ENCODE measurements at places on chromosomes 13 and 19. TPM values are rescaled to one million over a fixed set of nuclear protein-coding genes. Genes with fewer than 3 reads are reported as not detected.

DNA sequence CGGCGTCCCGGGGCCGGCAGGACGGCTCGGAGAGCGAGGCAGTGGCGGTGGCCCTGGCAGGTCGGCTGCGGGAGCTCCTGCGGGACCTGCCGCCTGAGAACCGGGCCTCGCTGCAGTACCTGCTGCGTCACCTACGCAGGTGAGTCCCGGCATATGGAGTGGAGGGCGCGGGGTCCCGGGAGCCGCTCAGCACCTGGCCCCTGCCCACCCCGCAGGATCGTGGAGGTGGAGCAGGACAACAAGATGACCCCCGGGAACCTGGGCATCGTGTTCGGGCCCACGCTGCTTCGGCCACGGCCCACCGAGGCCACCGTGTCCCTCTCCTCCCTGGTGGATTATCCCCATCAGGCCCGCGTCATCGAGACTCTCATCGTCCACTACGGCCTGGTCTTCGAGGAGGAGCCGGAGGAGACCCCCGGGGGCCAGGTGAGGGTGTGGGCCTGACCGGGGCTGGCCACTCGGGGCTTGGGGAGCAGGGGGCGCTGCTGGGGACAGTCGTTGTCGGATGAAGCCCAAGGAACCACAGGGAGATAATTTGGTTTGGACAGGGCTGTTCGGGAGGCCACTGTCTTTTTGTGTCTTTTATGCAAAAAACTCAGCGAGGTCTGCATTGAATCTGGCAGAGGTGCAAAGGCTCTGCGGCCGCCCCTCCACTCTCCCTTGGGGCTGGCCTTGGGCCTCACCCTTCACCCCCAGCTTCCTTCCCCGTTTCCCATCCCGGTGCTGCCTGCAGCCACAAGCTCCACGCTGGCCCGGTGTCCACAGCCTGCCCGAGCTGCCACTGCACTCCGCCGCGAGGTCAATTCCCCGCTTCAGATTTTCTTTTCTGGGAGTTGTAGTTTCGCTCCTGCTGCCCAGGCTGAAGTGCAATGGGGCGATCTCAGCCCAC lies 12.0 kb downstream of the POLR2E start:
- peaks cover 6% of the 10 kb centered on the region for H3K4me1 ChIP-seq
- no peak overlapping the region for H3K27ac ChIP-seq
- H3K36me3 ChIP-seq, result peaks cover 42% of the 10 kb centered on the region

DNA sequence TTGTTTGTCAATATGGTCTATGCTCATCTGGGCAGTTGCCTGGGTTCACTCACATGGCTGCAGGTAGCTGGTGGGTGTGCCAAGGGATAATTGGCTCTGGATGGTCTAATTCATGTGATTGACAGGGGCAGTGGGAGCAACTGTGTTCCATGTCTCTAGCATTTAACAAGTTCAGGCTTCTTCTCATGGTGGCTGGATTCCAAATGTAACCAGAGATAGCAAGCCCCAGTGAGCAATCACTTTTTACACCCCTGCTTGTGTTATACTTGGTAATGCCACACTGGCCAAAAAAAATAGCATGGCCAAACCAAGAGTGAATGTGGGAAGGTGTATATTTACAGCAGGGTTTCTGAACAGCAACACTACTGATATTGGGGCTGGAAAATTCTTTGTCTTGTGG lies 89.6 kb upstream of the TNFSF11 start:
- DNase-seq, result peak; percentile 88
- no peaks in the 10 kb centered on the region for H3K27me3 ChIP-seq
- H3K4me1 ChIP-seq, result peaks cover 37% of the 10 kb centered on the region
- no peak overlapping the region for H3K27ac ChIP-seq
- no peak overlapping the region for H3K4me3 ChIP-seq

DNA sequence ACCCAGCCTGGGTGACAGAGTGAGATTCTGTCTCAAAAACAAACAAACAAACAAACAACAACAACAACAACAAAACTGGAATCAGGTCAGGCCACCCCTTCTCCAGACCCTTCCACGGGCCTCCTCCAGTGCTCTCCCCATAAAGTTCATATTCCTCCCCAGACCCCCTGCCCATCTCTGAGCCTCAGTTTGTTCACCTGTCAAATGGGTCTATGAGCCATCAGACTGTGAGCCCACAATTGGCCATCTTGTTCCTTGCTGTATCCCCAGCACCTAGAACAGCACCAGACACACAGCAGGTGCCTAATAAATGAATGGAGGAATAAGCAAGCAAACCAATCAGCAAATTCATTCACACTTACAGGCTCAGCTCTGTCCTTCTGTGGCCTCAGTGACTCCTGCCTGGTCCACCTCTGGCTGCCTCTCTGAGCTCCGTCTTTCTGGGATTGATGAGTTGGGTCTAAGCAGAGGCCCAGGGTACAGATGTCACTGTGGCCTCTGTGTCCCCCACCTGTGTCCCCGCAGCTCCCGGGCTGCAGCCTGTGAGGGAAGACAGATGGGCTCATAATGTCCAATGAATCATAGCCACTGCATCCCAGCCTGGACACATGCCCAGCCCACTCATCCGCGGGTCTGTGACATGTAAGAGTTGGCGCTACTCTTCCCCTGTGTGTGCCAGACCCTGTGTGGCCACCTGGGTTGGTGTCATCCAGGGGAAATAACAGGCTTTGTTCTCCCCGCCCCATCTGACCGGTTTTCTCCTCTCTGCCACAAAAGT lies 19.6 kb upstream of the PTPRS start:
- H3K27ac ChIP-seq, result no peak overlapping the region
- DNase-seq, result peak; percentile 49
- no peaks in the 10 kb centered on the region for H3K4me1 ChIP-seq
- no peak overlapping the region for H3K4me3 ChIP-seq
- peaks cover 6% of the 10 kb centered on the region for H3K36me3 ChIP-seq

GRCh38 chr19:17720440-17720839 lies 1.2 kb downstream of the MAP1S start:
- H3K4me1 ChIP-seq, result peaks cover 26% of the 10 kb centered on the region
- peak overlapping the region; percentile 62 for H3K27ac ChIP-seq
- no peaks in the 10 kb centered on the region for H3K27me3 ChIP-seq

DNA sequence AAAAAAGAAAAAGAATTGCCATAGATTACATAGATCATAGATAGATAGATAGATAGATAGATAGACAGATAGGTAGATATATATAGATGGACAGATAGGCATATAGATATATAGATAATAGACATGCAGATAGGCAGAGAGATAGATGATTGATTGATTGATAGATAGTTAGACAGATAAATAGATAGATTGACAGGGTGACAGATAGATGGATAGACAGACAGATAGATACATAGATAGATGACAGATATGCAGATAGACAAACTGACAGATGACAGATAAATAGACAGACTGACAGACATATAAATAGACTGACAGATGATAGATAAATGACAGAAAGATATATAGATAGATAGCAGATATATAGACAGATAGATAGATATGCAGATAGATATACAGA lies 474.0 kb downstream of the IRS2 start:
- H3K36me3 ChIP-seq, result no peaks in the 10 kb centered on the region
- no peak overlapping the region for H3K4me3 ChIP-seq
- DNase-seq, result no peak
- H3K27me3 ChIP-seq, result no peaks in the 10 kb centered on the region

DNA sequence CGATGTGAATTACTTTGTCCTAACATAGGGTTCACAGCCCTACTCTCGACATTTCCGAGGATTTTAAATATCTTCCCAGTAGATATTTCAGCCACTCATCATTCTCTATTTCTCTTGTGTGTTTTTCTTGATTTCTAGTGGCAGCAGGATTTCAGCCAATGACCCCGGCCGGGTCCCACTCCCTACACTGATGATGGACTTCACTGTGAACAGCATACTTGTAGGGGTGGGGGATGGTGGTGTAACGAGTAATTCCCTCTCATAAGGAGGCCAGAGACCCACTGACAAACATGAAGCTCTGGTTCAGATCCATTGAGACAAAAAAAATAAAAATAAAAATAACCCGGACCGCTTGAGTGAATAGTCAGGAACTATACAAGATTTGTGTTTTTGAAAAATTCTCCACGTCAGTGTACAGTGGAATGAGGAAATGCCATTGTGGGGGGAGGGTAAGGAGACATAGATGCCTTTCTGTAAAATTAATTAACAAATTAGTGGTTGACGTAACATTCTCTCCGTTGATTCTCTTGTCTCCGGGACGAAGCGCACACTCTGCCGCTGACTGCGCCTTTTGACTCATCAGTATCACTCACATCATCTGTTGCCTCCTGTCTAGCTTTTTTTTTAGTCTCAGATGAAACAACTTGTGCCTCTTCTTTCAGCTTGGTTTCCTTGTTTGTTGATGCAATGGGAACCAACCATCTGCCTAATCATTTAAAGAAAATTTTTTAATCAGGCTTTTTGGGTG lies 48.8 kb upstream of the IRS2 start:
- no peaks in the 10 kb centered on the region for H3K36me3 ChIP-seq
- H3K4me3 ChIP-seq, result no peak overlapping the region
- DNase-seq, result no peak
- peaks cover 6% of the 10 kb centered on the region for H3K4me1 ChIP-seq

- H3K27ac ChIP-seq, result no peak overlapping the region
- H3K4me3 ChIP-seq, result no peak overlapping the region
- peaks cover 17% of the 10 kb centered on the region for H3K4me1 ChIP-seq
- H3K36me3 ChIP-seq, result no peaks in the 10 kb centered on the region
Observed at GRCh38 chr13:74706801-74707200, 572.6 kb upstream of the KLF12 start.

DNA sequence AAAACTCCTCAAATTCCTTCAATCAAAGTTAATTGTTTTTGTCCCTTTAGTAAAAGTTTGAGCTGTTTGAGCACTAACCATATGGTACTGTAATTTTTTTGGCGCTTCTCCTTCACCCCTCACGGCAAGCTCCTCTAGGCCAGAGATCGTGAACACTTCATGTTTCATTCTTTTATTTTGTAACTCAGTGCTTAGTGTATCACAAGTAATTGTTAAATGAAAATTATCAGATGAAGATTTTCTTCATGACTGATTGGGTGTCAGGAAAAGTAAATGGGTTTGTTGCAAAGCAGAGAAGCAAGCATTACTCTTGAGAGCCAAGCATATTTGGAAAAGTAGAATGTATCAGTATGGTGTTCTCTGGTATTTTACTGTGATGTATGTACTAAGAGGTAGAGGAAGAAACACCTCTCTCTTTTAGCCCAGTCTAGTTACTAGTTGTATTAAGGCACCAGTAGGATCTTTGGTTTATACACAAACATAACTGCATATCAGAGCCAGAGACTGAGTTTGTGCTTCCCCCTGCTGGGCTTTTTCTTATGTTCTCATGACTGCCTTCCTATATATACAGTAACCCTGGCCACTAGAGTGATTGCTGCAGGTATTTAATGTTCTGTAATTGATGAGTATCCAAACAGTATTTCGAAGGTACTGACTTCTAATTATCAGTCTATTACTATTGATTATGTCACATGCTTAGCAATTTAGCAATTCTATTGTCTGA lies 202.3 kb upstream of the KLHL1 start:
- H3K27me3 ChIP-seq, result peaks cover 43% of the 10 kb centered on the region
- H3K36me3 ChIP-seq, result no peaks in the 10 kb centered on the region
- no peak overlapping the region for H3K27ac ChIP-seq
- DNase-seq, result peak; percentile 62
- H3K4me3 ChIP-seq, result no peak overlapping the region

- no peaks in the 10 kb centered on the region for H3K4me1 ChIP-seq
- H3K27me3 ChIP-seq, result no peaks in the 10 kb centered on the region
- no peak for DNase-seq
Observed at GRCh38 chr13:46717275-46717674, 79.7 kb downstream of the ESD start.

GRCh38 chr13:48595431-48596429 lies 58.0 kb upstream of the CYSLTR2 start:
- H3K4me3 ChIP-seq, result no peak overlapping the region
- no peaks in the 10 kb centered on the region for H3K4me1 ChIP-seq
- no peaks in the 10 kb centered on the region for H3K36me3 ChIP-seq
- H3K27me3 ChIP-seq, result no peaks in the 10 kb centered on the region

GRCh38 chr19:39592381-39592780 lies 9.9 kb upstream of the LGALS13 start:
- H3K4me3 ChIP-seq, result no peak overlapping the region
- H3K27ac ChIP-seq, result no peak overlapping the region
- DNase-seq, result no peak
- H3K4me1 ChIP-seq, result no peaks in the 10 kb centered on the region
- H3K27me3 ChIP-seq, result peaks cover 18% of the 10 kb centered on the region

- H3K27ac ChIP-seq, result peak overlapping the region; percentile 98
- DNase-seq, result peak; percentile 98
- no peaks in the 10 kb centered on the region for H3K27me3 ChIP-seq
- peaks cover 11% of the 10 kb centered on the region for H3K4me1 ChIP-seq
- H3K36me3 ChIP-seq, result peaks cover 33% of the 10 kb centered on the region
- H3K4me3 ChIP-seq, result peak overlapping the region; percentile 68
Observed at GRCh38 chr19:45632468-45633196, 6.6 kb downstream of the EML2 start.

DNA sequence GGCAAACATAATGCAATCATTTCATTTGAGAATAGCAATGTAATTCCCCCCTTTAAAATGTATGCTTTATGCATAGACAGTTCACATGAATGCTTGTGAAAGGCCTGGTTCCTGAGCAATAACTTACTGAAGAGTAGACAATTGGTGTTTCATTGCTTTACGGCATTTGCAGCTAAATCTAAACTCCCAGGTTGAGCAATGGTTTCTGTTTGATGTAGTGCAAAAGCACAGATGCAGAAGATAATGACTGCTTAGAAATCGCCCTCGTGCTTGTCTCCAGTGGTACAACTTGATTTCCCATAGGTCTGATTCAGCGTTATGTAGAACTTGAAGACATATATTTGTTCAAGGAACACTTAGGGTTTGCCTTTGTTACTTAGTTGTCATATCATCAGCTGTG lies 1018.3 kb downstream of the DIAPH3 start:
- H3K4me1 ChIP-seq, result no peaks in the 10 kb centered on the region
- no peaks in the 10 kb centered on the region for H3K36me3 ChIP-seq
- peaks cover 41% of the 10 kb centered on the region for H3K27me3 ChIP-seq
- H3K4me3 ChIP-seq, result no peak overlapping the region

GRCh38 chr19:51036519-51036918 lies 1.7 kb upstream of the KLK12 start:
- no peak overlapping the region for H3K27ac ChIP-seq
- peaks cover 12% of the 10 kb centered on the region for H3K27me3 ChIP-seq
- H3K4me3 ChIP-seq, result no peak overlapping the region

DNA sequence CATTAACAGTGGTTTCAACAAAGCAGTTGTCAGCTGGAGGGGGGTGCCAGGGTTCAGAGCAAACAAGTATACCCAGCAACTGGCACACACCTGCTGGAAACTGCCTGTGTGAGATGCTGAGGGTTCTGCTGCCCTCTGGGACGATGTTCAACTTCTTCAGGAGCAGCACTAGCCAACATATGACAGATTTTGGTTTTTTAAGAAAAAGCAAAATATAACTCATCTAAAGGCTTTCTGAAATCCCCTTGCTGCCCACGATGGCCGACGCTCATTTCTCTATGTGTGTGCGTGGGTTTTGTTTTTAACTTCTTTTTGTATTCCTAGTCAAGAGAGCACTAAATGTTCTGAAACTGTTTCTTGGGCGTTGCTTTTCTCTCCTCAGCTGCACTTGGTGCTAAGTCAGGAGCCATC lies 79.9 kb downstream of the MRPL57 start:
- no peak overlapping the region for H3K4me3 ChIP-seq
- H3K27ac ChIP-seq, result no peak overlapping the region
- no peaks in the 10 kb centered on the region for H3K27me3 ChIP-seq
- H3K36me3 ChIP-seq, result no peaks in the 10 kb centered on the region
- no peaks in the 10 kb centered on the region for H3K4me1 ChIP-seq

- no peaks in the 10 kb centered on the region for H3K27me3 ChIP-seq
- H3K27ac ChIP-seq, result no peak overlapping the region
- H3K4me3 ChIP-seq, result no peak overlapping the region
- DNase-seq, result no peak
Observed at GRCh38 chr19:51607077-51607476, 23.1 kb downstream of the SIGLEC5 start.

The CGB1 gene
- total RNA-seq, result not detected

The NOTCH3 gene
- total RNA-seq, result 7.7 TPM

The USHBP1 gene
- not detected for total RNA-seq

The SOHLH2 gene
- total RNA-seq, result 1.2 TPM

The ATP4A gene
- not detected for total RNA-seq

The PHF11 gene
- 17.9 TPM for total RNA-seq

The SBK3 gene
- not detected for total RNA-seq

The ARMC6 gene
- total RNA-seq, result 24.8 TPM

Measured in MCF 10A (cell line).